ENCODE measurements at places on chromosomes 6 and 20. TPM values are rescaled to one million over a fixed set of nuclear protein-coding genes. Genes with fewer than 3 reads are reported as not detected.

Gene MOG
- total RNA-seq, result not detected

Gene C6orf52
- 0.84 TPM for total RNA-seq

Gene MANEA
- total RNA-seq, result 8.4 TPM

Gene PDE10A
- total RNA-seq, result 0.72 TPM

Gene LZTS3
- 1.3 TPM for total RNA-seq

Gene CYP39A1
- 3.4 TPM for total RNA-seq

Gene OLIG3
- total RNA-seq, result not detected

Gene LY6G5B
- total RNA-seq, result 2.6 TPM

Gene IL17F
- 0.20 TPM for total RNA-seq

Gene ZSCAN23
- total RNA-seq, result 0.72 TPM

Gene TMEM63B
- total RNA-seq, result 42.4 TPM

Gene ANKRD6
- 9.9 TPM for total RNA-seq
